ENCODE measurements at places on chromosomes 5 and 9. TPM values are rescaled to one million over a fixed set of nuclear protein-coding genes. Genes with fewer than 3 reads are reported as not detected.

The FOXD4L6 gene
- polyA plus RNA-seq: not detected

The DRD1 gene
- polyA plus RNA-seq: not detected

The NUTM2F gene
- not detected for polyA plus RNA-seq

The PALM2AKAP2 gene
- polyA plus RNA-seq: 32.5 TPM

The NEUROG1 gene
- polyA plus RNA-seq: not detected

- DNase-seq: no peak
Observed at GRCh38 chr9:87950765-87951488, 23.4 kb downstream of the CDK20 start.

DNA sequence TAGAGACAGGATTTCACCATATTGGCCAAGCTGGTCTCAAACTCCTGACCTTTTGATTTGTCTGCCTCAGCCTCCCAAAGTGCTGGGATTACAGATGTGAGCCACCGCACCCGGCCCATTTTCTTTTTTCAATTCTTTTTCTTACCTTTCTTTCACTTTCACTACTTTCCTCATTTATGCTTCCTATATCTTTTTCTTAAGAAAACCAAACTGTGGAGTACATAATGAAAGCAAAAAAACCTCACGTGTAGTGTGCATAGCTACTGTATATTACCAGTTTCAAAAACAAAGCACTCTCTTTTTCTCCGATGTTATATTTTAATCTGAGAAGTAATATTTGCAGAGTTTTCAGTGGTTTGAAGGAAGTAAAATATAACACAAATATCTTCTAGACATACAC lies 8.0 kb upstream of the CAST start:
- DNase-seq: no peak

GRCh38 chr5:139904816-139905661 lies 109.4 kb downstream of the PSD2 start:
- peak; percentile 22 for DNase-seq

GRCh38 chr9:117178596-117179375 lies 236.1 kb downstream of the ASTN2 start:
- no peak for DNase-seq

GRCh38 chr5:88824892-88825583 lies 57.9 kb downstream of the MEF2C start:
- peak; percentile 65 for DNase-seq

- no peak for DNase-seq
Observed at GRCh38 chr9:106356924-106357323, 506.0 kb upstream of the ZNF462 start.

DNA sequence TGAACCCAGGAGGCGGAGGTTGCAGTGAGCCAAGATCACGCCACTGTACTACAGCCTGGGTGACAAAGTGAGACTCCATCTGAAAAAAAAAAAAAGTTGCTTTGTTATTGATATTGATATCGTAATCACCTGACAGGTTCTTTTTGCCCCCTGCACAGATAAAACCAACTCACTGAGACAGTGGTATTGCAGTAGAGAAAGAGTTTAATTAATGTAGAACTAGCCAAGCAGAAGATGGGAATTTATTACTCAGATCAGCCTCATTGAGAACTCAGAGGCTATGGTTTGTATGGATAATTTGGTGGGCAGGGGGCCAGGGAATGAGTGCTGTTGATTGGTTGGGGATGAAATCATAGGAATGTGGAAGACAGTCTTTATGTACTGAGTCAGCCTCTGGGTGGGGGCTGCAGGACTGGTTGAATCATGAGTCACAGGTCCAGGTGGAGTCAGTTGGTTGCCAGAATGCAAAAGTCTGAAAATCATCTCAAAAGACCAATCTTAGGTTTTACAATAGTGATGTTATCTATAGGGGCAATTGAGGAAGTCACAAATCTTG lies 35.8 kb upstream of the MEGF10 start:
- DNase-seq: peak; percentile 58

DNA sequence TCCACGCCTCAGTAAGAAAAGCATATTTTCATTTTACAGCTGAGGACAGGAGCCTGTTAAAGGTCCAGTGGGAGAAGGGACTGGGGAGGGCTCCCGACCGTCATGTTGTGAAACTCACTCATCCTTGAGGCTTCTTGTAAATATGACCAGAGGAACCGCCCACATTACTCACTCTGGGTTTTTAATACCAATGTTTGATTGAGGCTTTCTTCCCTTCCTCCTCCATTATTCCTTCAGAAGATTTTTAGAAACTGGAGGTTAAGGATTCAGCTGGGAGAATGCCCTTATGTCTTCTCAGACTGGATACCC lies 61.4 kb upstream of the GLRX start:
- no peak for DNase-seq

- DNase-seq: no peak
Observed at GRCh38 chr5:18778225-18778624, 1144.0 kb downstream of the TAF11L14 start.

DNA sequence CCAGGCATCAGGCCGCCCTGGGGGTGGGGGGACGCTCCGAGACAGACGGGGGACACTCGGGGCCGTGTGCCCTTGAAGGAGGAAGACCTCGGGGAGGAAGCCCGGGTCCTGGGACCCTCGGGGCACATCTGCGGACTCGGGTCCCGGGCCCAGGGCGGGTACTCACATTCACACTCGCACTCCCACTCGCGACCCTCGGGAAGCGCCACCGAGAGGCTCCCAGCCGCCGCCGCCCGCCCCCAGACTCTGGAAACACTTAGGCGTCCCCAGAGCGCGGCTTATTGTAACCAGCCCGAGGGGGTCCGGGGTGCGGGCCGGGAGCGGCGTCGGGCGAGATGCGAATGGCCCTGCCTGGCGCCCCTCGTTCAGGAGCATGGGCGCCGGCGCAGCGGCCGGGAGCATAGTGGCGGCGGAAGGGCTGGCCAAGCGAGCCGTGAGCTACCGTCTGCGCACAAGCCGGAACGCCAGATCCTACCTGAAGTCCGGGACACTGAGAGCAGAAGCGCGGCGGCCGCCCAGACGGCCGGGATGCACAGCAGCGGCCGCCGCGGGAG lies 559 bp downstream of the ROR2 start:
- no peak for DNase-seq

- DNase-seq: no peak
Observed at GRCh38 chr5:178201927-178202235, 2.5 kb upstream of the HNRNPAB start.

DNA sequence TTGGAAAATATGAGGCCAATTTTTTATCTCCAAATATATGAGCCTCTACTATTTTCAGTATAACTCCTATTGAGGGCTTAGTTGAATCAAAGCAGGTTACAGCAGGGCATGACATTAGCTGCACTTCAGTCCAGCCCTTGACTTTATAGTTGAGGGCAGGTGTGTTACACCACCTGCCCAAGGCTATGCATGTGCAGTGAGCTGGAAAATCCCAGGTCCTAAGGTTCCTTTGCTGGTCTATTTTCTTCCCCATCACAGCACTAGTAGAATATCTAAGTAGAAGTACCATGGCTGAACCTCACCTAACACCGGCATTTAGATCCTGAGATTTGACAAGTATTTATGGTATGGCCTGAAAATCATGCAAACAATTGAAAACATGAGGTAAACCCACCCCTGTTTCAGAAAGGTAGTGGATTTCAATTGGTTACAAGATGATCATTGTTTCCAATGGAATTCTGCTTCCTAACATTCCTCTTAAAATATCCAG lies 201.1 kb downstream of the SEMA5A start:
- no peak for DNase-seq
